ENCODE measurements at places on chromosomes 4 and X.

- DNase-seq, result no peak
Observed at GRCh38 chr4:114226179-114226578, 246.7 kb upstream of the ARSJ start.

GRCh38 chr4:105765690-105766407, 57.3 kb downstream of the GSTCD start:
- no peak for DNase-seq

DNA sequence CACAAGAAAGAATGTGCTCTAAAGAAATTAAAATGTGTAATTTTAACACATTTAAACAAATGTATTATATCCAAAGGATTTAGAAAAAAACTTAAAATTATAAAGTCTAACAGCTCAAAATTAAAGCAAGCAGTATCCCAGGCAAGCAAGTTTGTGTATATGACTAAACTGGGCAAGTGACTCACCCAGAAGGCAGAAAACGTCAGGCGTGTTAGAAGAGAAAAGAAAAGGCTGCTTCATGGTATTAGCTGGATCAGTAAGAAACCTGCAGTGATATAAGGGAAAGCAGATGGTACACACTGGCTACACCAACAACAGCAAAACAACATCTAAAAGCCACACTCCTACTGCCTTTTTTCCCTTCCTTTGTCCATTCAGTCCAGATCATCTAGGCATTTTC, 250.6 kb upstream of the NDST3 start:
- DNase-seq, result no peak

GRCh38 chr4:121706595-121707021, 9.8 kb upstream of the ANXA5 start:
- no peak for DNase-seq

DNA sequence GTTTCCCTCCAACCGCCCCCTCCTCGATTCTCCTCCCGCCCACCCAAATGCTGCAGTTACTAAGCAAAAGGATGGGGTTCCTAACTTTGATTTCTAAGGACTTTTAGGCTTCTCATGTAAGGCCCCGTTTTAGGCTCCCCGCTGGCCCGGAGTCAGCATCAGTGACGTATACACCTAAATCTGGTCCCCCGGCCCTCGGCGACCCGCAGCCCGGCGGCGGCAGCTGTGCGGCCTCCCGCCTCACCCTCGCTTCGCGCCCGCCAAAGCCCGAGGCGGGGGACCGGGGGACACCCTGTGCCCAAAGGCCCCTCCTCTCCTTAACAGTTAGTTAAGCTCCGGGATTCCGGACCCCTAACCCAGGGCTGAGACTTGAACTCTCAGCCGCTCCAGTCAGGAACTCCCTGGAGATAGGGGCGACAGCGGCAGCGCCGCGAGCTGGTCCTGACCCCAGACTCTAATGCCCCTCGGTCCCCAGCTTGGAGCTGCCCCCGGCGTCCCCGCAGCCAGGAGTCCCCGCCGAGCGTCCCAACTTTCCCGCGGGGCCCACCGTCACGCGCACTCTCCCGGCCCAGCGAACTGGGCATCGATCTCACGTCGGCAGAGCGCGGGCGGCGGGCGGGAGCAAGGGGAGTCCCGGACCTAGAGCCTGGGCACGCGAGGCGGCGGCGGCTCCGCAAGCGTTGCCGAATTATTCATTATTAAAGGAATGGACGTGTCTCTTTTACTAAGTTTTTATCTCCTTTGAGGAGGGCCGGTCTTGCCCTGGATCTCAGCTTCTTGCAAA, 1.5 kb upstream of the NR3C2 start:
- DNase-seq, result peak; percentile 69

DNA sequence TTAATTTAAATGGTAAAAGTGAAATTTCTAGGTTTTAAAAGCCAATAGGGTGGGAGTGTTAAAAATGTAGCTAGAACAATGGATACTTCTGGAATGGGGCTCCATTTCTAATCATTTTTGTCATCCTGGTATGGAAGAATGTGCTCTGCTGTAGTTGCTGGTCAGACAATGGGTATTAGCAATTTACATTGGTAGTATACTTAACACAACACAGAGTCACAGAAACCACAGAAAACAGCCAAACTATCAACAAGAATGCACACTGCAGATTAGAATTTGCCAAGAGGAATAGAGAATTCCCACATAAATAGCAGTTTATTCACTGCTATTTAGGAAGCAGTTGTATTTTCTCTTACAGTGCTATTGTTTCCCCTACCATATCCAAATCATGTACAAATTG, 319.6 kb downstream of the PPP3CA start:
- no peak for DNase-seq

- no peak for DNase-seq
Observed at GRCh38 chr4:111685205-111685604, 460.0 kb upstream of the FAM241A start.

GRCh38 chrX:47247206-47247998, 14.6 kb downstream of the USP11 start:
- DNase-seq, result no peak

DNA sequence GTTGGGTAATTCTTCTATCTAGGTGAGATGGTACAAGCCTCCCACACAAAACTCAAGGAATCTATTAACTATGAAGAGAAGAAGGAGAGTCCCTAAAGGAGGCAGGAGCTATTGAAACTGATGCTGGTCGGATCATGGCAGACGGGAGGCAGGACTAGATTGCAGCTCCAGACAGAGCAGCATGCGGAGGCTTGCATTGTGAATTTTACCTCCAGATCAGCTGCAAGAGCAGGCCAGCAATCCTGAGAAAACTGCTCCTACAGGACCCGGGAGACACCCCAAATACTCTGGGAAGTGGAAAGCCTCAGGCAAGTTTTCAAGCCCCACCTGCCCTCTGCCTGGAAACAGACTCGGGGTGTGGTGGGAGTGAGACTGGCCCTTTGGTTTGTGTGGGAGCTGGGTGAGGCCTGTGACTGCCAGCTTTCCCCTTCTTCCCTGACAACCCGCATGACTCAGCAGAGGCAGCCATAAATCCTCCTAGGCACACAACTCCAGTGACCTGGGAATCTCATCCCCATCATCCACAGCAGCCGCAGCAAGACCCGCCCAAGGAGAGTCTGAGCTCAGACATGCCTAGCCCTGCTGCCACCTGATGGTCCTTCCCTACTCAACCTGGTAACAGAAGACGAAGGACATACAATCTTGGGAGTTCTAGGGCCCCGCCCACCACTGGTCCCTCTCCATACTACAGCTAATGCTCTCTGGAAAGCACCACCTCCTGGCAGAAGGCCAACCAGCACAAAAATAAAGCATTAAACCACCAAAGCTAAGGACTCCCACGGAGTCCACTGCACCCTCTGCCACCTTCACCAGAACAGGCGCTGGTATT, 30.9 kb downstream of the GATB start:
- DNase-seq, result no peak

DNA sequence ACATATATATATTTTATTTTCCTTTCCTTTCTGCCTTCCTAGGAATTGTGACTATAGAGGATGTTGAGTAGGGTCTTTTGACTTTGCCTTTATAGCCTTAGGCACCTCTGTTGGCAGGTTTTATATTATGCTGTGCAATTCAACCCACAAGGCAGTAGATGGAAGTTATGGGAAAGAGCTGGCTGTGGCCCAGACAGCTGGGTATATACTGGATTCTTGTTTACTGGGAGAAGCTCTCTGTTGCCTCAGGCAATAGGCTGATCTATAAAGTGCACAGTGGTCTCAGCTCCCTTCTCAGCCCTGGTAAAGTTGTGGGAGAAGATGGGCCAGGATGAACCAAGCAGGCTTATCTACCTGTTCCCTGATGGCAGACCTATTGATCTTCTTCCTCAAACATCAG, 342.0 kb downstream of the GBA3 start:
- DNase-seq, result no peak

- no peak for DNase-seq
Observed at GRCh38 chrX:45344594-45344993, 143.9 kb upstream of the DIPK2B start.

DNA sequence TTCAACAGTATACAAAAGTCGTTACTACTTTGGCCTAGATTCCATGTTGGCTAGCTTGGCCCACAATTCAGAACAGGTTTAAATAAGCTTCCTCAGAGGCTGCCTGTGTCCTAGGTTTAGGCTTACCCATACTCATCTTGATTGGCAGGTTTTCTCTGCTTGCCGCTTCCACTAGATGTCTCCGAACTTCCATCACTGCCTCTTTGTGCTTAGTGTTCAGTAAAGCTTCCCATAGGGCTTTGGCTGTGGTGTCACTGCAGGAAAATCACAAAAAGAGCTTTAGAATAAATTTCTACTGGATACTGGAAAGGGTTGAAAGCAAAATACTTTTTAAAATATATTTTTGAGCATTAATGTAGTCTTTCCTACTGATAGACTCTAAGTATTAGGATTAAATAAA, 52.4 kb downstream of the SCFD2 start:
- no peak for DNase-seq

GRCh38 chrX:133333154-133333750, 82.0 kb downstream of the GPC4 start:
- no peak for DNase-seq

DNA sequence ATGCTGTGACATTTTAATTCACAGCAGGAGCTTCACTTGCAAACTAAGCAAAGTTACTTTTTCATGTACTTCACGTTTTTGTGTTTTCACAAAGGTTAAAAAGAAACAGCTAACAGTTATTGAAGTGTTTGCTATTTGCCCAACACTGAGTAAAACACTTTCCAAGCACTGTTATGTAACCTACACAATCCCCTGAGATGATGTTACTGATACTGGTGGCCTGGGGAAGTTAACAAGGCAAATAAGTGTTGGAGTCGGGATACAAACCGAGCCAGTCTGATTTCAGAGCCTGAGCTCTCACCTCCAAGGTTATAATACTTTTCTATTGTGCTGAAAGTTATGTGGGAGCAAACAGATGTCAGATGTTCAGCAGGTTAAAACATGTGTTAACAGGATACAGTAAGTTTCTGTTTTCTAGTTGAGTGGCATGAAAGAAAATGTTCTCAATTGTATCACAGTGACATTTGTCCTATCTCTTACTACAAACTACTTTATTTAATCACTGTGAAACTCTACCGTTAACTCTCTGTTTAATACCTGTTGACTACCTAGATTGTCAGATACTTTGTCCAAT, 3.9 kb upstream of the CXCL13 start:
- DNase-seq, result no peak

- DNase-seq, result no peak
Observed at GRCh38 chr4:100823993-100824323, 306.1 kb upstream of the EMCN start.

- DNase-seq, result no peak
Observed at GRCh38 chr4:77418333-77418732, 187.3 kb upstream of the CXCL13 start.

DNA sequence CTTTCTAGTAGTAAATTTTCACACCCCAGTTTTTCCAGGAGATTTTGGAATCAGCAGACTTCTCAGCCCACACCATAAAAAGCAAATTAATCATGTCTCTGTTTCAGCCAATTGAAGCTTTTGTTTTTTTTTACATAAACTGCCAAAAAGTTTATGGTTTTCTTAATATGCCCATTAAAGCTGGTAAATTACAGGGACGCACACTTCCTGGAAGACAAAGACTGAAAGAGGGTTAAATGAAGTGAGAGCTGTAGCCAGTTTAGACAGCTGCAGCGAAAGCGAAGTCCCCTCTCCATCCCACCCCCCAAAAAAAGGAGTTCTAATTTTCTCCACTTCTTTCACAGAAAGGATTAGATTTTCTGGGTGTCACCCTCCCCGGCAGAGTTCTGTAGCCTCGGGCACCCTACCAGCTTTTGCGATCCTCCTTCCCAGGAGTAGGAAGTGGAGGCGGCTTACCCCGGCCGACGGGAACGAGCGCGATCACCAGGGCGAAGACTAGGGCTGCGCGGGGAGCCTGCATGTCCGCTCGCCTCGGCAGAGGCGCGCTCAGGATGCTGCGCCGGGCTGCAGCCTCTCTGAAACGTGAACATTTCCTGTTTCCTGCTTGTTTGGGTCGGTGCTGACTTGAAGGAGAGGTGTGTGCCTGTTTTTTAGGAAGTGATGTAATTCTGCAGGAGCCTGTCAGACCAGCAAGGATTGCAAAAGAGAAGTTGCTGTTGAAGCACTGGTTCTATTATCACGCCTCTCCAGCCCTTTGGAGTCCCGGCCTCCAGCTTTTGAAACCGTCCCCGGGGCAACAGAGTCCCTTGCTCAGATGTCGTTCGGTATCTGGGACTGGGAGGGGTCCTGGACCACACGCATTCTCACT, at the start of gene TMEM154:
TMEM154 (minus strand) TSS at position 584 of the 868 bp plus-strand sequence; CDS start at position 520, 64 bp downstream.
- DNase-seq, result peak; percentile 76

GRCh38 chrX:9995855-9996339, 28.7 kb downstream of the CLDN34 start:
- peak; percentile 92 for DNase-seq

- DNase-seq, result no peak
Observed at GRCh38 chr4:140042634-140043033, 111.3 kb downstream of the MAML3 start.

DNA sequence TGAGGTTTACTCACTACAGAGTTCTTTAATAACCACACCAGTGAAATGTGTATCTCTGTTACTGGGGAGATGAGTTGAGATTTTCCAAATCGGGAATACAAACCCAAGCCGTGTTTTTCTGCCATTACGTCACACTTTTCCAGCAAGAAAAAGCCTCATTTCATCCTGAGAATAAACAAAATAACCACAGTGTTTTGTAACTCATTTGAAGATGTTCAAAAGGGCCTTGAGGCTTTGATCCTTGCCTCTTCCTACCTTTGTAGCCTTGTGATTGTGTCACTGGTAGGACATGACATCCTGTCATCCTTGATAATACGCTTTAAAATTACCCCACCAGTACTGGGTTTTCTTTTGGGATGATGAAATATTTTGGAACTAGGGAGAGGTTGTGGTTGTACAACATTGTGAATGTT, 2.9 kb downstream of the USP11 start:
- DNase-seq, result no peak

- DNase-seq, result no peak
Observed at GRCh38 chr4:152346979-152347378, 188.9 kb downstream of the FBXW7 start.

GRCh38 chr4:105470766-105471165, 3.1 kb downstream of the PPA2 start:
- DNase-seq, result no peak

DNA sequence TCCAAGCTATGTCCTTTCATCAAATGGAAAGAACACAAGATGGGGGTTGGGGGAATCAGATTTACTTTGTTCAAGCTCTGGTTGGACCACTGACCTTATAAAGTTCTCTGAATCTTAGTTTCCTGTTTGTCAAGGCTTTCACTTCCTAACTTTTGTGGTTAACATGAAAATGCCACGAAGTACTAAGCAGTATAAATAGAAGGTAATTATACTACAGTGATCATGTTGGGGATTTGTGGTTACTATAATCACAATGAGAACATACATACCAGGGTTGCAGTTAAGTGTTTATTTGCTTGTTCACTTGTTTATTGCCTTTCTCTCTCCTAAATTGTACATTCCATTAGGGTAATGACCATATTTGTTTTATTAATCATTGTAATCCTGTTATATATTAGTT, 53.2 kb downstream of the SPRY1 start:
- DNase-seq, result no peak

DNA sequence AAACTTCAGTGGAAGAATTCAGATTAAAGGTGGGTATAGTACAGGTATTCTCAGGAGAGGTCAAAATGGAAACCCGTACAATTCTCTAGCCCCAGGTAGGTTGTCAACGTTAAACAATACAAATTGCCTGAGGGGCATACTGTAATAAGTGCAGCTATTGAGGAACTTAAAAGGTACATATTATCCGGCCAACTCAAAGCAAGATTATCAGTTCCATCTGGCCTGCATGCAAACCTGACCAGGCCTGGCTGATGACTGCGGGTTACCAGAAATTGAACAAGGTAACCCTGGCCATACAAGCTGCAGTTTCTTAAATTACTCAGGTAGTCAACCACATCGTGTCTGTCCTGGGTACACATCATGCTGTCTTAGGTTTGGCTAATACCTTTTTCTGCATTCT, 12.3 kb upstream of the ZNF630 start:
- no peak for DNase-seq

Measured in sciatic nerve (tissue), 2 donors.